ENCODE measurements at places on chromosomes 2 and 18.

DNA sequence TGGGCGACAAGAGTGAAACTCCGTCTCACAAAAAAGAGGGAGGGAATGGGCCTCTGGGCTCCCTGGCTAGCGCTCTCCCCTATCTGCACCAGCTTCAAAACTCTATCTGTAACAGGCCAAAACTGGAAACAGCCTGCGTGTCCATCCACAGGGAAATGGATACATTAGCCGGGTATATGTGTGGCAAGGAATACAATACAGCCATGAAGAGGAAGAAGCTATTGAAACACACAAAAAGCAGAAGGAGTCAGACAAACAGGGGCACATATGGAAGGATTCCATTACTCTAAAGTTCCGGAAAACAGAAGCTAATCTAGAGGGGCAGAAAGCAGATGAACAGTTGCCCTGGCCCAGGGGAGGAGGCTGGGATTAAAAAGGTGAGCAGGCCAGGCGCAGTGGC, 24.6 kb upstream of the SLC35F6 start:
- DNase-seq, result no peak

DNA sequence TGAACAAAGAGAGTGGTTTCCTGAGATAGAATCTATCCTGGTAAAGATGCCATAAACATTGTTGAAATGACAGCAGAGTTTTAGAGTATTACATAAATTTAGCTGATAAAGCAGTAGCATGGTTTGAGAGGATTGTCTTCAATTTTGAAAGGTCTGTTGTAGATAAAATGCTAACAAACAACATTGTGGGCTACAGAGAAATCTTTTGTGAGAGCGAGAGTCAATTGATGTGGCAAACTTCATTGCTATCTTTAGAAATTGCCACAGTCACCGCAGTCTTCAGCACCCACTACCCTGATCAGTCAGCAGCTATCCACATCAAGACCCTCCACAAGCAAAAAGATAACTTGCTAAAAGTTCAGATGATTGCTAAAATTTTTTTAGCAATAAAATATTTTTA, 17.5 kb downstream of the VRK2 start:
- no peak for DNase-seq

DNA sequence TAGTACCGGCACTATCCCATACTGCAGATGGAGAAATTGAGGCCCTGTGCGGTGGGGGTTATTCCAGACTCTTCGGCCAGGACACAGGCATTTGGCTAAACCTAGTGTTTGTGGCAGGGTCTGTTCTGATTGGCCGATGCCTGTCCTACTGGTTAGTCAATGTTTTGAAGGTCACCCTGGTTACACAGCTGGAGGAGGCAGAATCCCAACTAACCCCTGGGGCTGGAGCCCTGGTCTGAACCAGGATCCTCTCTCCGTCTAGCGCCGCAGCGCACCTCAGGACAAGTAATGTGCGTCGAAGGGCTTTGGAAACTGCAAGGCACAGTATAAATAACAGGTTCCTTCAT, 19.4 kb downstream of the TEX44 start:
- DNase-seq, result no peak

DNA sequence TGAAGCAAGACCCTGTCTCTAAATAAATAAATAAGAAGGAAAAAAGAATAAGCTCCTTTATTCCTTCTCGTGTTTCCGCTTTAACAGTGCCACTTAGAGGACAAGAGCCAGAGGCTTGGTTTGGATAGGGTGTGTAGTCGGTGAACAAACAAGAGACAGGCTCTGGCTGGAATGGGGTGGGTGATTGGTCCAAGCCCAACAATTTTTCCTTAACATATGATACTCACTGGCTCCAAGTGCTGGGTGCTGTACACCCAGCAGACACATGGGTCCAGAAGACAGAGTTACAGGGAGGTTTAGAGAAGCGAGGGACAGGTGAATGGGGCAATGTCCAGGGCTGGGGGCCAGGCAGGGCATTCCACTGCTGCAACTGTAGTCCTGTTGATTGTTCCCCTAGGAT, 77.8 kb downstream of the NCAPH start:
- DNase-seq, result no peak

DNA sequence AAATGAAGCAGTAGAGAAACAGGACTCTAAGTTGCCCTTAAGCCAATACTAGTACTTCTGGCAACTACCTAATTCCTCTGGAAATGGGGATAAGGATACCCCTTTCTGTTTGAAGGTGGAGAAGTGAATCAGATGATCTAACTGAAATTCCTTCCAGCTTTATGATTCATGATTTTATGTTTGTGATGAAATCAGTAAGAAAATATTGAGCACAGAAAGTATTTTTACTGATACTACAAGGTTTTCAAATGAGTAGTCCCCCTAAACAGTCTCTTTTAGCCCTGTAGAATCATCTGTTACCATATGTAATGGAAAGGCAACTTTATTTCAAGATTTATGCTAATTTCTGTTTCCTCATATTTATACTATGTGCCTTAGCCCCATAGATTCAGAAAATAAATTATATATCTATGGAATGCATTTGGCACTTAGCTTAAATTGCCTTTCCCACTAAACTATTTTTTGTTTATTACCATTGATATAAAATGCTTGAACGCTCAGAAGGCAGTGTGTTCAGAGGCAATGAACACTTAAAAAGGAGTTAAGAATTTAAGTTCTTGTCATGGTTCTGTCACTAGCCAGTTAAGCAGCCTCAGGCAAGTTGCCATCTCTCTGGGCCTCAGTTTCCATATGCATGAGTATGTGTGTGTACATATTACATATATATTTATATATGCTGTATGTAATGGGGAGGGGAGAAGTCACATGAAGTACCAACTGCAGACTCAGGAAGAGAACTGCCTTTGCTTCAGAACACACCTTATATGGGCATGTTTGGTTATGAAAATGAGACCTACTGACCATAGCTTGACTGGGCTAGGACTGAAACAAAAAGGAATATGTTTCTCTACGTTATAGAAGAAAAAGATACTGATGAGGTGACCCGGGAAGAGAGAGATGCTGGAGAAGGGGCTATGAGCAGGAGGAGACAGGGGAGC, 97.7 kb downstream of the CDC42EP3 start:
- DNase-seq, result no peak

DNA sequence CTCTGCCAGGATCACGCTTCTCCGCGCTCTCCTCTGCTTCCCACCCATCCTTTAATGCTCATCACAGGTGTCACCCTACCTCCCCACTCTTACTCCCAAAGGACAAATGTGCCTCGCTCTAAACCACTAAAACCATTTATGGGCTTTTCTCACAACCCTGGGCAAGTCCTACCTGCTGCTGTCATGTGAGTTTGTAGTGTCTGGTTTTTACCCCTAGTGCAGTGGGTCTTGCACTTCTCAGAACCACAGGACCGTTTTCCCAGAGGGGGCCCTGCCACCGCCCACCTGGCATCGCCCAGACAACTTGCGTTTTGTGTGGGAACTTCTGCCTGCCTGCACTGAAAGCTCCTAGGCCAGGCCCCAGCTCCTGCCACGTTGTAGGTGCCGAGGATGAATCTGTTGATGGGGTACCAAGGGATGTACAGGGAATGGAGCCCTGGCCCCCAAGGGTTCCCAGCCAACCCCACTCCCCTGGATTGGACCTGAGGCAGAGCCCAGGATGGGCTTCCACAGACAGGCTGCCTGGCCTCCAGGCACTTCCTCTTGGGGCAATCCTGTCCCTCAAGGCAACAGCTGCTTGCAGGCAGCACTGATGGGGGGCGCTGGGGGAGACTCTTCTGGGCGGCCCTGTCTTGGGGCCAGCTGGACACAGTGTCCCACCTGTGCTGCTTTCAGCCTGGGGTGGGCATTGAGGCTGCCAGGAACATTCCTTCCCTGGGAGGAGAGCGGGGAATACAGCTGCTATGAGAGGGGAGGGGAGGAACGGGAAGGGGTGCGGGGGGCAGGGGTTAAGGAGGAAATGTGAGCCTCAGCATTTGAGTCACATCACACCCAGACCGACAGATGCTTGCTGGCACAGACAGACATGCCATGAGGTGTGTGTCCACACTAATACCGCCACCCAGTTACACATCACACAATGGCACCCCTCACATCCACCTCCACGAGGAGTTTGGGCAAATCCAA, 176.3 kb downstream of the ZFP36L2 start:
- no peak for DNase-seq

DNA sequence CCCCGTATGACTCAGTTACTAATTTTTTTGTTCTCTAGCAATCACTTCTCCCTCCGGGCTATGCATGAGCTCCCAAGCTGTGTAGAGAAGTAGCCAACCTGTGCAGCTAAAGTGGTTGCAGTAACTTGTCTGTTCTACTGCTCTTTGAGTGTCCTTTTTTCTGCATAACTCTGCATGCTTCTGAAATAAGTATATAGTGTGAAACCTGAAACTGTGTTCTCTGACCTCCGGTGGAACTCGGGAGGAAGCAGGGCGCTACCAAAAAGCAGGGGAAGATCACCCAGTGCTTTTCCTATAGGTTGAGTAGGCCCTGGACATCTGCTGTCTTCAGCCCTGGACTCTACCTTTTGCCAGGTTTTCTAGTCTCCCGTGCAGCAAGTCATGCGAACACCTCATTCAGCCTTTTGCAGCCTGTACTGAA, 47.8 kb downstream of the PHLPP1 start:
- no peak for DNase-seq

- DNase-seq, result no peak
These were observed 12.1 kb downstream of the PXDN start for GRCh38 chr2:1731963-1732768.

DNA sequence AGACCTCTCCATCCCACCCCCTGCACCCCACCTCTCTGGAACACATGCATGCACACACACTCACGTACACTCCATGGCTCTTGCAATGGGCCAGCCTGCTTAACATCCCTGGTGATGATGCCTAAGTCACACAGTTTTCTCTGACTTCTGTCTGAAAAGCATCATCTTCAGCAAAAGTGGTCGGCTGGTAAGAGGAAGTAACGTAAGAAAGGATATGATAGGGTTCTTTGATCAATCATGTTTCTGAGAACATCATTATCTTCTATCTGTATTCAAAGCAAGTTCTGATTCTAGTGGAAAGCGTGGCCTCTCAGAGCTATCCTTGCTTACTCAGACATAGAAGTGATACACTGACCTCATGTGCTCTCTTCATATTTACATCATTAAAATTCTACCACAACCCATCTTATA, 11.4 kb upstream of the NDUFV2 start:
- DNase-seq, result no peak

- no peak for DNase-seq
These were observed 30.8 kb downstream of the GRHL1 start for GRCh38 chr2:9982248-9982647.

GRCh38 chr2:181790716-181791649, 100.5 kb upstream of the ITPRID2 start:
- no peak for DNase-seq

GRCh38 chr2:179642462-179642861, 218.9 kb downstream of the ZNF385B start:
- DNase-seq, result no peak

GRCh38 chr2:45406621-45407020, 204.4 kb downstream of the SRBD1 start:
- DNase-seq, result no peak

DNA sequence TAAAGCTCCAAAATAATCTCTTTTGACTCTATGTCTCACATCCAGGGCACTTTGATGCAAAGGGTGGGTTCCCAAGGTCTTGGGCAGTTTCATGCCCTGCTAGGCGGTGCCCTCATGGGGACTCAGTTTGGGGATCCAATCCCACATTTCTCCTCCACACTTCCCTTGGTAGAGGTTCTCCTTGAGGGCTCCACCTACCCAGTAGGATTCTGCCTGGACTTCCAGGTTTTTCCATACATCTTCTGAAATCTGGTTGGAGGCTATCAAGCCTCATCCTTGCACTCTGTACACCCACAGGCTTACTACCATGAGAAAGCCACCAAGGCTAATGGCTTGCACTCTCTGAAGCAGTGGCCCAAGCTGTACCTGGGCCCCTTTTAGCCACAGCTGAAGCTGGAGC, 49.8 kb upstream of the ERMN start:
- DNase-seq, result no peak

DNA sequence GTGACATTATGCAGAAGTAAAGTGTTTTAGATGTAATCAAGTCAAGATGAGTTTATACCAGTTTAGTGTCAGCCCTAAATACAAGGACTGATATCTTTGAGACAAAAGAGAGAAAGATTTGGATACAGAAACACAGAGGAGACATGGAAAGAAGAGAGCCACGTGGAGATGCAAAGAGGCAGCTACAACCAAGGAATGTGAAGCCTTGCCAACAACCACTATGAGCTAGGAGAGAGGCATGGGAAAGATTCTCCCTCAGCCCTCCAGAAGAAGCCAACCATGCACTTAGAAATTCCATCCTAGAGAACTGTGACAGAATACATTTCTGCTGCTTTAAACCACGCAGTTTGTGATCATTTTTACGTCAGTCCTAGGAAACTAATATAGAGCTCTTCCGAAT, 217.2 kb downstream of the DOK6 start:
- no peak for DNase-seq

DNA sequence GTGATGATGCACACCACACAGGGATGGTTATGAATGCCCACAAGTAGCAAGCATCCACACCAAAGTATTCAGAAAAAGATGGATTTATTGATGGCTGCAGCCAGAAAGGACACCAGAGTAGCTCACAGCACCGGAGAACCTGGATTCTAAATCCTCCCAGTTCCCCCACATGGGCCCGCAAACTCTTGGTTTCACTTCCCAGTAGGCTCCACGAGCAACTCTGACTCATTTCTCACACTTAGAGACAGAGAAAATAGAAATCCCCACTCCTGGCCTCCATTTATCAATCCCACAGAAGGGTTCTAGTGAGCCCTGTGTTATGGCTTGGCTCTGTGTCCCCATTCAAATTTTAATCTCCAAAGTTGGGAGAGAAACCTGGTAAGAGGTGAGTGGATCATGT, 426.7 kb upstream of the MYT1L start:
- no peak for DNase-seq

DNA sequence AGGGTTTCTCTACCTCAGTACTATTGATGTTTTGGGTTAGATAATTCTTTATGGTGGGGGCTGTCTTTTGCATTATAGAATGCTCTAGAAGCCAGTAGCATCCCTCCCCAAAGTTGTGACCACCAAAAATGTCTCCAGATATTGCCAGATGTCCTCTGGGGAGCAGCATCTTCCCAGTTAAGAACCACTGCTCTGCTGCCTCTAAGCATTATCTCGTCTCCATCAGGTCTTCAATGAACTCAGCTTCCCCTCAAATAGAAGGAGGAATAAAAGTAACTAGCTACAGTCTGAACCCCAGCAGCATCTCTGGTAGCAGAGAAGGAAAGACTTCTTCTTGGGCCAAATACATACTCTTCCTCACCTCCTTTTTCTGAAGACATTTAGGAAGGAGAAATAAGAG, 244.1 kb downstream of the AGPS start:
- DNase-seq, result no peak

GRCh38 chr2:221771297-221771696, 199.2 kb upstream of the EPHA4 start:
- no peak for DNase-seq

DNA sequence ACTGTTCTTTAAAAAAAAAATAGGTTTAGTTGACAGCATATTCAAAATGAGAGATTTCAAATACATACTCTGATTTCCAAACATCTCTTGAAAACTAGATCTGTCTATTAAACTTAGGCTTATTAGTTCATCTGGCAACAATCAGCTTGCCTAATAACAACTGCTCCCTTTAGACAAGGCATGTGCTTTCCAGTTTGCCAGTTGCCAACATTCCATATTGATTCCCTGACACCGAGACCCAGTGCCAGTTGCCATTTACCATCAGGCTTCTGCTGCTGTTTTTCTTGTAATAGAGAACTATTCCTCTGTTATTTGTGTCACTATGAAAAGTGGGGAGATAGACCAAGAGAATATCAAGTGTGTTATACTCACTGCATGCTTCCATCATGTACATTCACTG, 256.0 kb downstream of the C1D start:
- no peak for DNase-seq

- DNase-seq, result no peak
These were observed 15.7 kb downstream of the ERMN start for GRCh38 chr2:157309878-157310277.
